Spleen (tissue), 13 donors: ENCODE measurements at places on chromosomes 7 and 10. TPM values are rescaled to one million over a fixed set of nuclear protein-coding genes. Genes with fewer than 3 reads are reported as not detected.
A peak's percentile ranks its signal among the peaks of the same experiment; 100 is the strongest.

Gene WIPF3
- total RNA-seq: 0.17 TPM

DNA sequence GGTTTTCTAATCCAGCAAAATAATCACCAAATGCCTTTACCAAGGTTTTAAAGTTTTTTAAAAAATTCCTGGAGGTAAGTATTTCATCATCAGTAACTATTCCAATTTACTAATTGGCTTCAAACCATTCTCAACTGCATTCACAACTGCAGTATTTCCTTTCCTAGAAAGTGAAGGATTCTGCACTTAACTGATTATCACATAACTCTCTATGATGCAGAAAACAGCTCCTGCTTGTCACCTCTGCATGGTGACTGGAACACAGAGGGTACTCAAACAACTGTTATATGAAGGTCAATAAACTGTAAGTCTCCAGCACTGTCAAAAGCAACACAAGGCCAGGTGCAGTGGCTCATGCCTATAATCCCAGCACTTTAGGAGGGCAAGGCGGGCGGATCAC, 42.6 kb downstream of the SRPK2 start:
- no peak overlapping the region for H3K27ac ChIP-seq
- no peak overlapping the region for H3K4me3 ChIP-seq
- DNase-seq: no peak
- H3K36me3 ChIP-seq: no peaks in the 10 kb centered on the region
- no peaks in the 10 kb centered on the region for H3K27me3 ChIP-seq
- peaks cover 22% of the 10 kb centered on the region for H3K4me1 ChIP-seq

DNA sequence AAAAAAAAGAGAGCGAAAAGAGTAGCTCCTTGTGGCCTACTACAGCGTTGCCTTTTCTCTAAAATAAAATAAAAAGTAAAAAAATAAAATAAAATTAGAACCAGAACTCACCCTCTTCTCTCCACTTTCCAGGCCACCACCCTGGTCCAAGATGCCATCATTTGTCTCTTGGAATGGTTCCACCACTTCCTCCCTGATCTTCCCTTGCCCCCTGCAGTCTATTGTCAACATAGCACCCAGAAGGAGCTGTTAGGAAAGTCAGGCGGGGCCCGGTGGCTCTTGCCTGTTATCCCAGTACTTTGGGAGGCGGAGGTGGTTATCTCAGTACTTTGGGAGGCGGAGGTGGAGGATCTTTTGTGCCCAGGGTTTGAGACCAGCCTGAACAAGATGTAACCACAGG, 7.6 kb upstream of the GRID2IP start:
- no peaks in the 10 kb centered on the region for H3K36me3 ChIP-seq
- no peak for DNase-seq
- H3K4me3 ChIP-seq: no peak overlapping the region
- no peak overlapping the region for H3K27ac ChIP-seq

DNA sequence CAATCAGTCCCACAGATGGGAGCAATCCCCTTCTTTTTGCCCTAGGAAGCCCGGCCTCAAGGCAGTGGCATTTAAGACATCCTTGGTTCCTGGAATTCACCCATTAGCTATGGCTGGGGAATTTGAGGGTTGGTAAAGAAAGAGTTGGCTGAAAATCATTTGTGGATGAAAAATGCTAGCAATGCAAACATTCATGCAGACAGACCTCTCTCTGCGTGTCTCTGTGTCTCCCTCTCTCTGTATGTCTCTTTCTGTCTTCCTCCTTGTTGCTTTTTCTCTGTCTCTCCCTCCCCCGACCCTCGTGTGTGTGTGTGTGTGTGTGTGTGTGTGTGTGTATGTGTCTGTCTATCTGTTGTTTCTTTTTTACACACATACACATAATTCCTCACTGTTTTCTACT, 19.4 kb downstream of the LDB3 start:
- peaks cover 21% of the 10 kb centered on the region for H3K4me1 ChIP-seq
- H3K4me3 ChIP-seq: no peak overlapping the region
- DNase-seq: no peak
- H3K27ac ChIP-seq: no peak overlapping the region

- peak overlapping the region; percentile 35 for H3K4me3 ChIP-seq
- peaks cover 17% of the 10 kb centered on the region for H3K4me1 ChIP-seq
- H3K27me3 ChIP-seq: peaks cover 5% of the 10 kb centered on the region
- peak overlapping the region; percentile 72 for H3K27ac ChIP-seq
- H3K36me3 ChIP-seq: no peaks in the 10 kb centered on the region
These were observed 62.9 kb upstream of the MKRN1 start for GRCh38 chr7:140542228-140542603.

Gene FAM20C
- total RNA-seq: 14.9 TPM

DNA sequence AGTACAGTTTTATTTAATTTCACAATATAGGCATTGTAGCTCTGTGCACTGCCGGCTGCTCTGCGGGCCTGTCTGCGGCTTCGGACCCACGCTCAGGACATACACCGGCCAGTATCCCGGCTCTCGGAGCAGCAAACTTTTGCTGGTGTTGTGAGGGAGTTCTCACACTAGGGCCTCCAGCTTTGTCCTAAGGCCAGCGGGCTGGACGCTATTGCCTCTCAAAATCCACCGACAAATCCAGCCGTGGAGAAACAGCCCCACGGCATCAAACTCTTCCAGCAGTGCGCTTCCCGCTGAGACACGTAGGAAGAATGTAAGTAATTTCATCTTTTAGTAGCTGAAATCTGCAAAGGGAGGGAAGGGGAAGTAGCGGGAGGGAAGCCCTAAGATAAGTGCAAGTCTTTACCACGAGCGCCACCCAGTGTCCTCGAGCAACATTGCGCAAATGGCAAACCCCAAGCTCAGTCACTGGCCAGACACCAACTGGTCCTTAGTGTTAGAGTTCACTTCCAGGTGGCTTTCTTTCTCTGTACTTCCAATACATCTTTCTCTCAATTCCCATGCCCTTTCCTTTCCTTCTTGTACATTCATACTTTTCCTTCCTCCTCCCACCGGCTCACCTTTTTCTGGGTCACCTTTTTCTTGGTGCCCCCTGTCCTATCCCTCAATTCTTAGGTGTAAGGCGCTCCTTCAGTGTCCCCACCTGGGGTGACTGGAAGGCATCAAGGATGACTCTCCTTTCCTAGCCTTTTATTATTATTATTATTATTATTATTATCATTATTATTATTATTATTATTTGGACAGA, 3.0 kb upstream of the DLX5 start:
- DNase-seq: peak; percentile 86
- H3K36me3 ChIP-seq: no peaks in the 10 kb centered on the region
- peak overlapping the region; percentile 32 for H3K4me3 ChIP-seq
- H3K4me1 ChIP-seq: peaks cover 15% of the 10 kb centered on the region
- H3K27me3 ChIP-seq: peaks cover 69% of the 10 kb centered on the region
- H3K27ac ChIP-seq: no peak overlapping the region

DNA sequence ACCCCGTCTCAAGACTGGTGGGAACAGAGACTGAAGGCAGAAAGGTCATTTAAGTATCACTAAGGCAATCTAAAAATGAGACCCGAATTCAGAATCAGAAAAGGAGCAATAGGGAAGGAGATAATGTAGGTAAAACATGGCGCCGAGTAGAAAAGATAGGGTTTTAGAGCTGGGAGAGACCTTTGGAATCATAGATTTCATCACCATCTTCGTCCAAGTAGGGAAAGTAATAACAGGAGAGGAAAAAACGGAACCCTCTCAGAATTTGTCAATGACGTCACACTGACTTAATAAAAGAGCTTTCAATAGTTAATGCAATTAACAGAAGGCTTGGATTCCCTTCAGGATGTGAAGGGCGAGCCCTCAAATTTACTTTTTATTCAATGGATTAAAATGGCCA, 1.0 kb upstream of the UBN2 start:
- no peak for DNase-seq
- H3K27me3 ChIP-seq: no peaks in the 10 kb centered on the region
- no peaks in the 10 kb centered on the region for H3K36me3 ChIP-seq
- H3K27ac ChIP-seq: peak overlapping the region; percentile 81
- H3K4me1 ChIP-seq: peaks cover 36% of the 10 kb centered on the region

GRCh38 chr10:54094321-54094720, 706.7 kb downstream of the PCDH15 start:
- no peaks in the 10 kb centered on the region for H3K27me3 ChIP-seq
- DNase-seq: no peak
- H3K27ac ChIP-seq: no peak overlapping the region
- no peak overlapping the region for H3K4me3 ChIP-seq
- H3K36me3 ChIP-seq: no peaks in the 10 kb centered on the region

DNA sequence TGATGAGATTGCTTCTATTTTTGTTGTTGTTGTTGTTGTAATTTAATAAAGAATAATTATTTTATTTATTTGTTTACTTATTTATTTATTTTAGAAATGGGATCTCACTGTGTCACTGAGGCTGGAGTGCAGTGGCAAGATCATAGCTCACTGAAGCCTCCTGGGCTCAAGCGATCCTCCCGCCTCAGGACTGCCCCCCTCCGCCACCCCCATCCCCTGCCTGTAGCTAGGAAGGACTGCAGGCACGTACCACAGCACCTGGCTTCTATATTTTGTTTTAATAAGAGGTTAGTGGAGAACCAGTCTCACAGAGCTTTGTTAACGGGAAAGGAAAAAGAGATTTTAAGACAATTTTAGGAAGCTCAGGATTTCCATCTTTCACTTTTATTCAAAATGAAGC, 19.5 kb upstream of the SMC3 start:
- no peaks in the 10 kb centered on the region for H3K36me3 ChIP-seq
- H3K27ac ChIP-seq: no peak overlapping the region
- H3K4me3 ChIP-seq: no peak overlapping the region
- H3K4me1 ChIP-seq: peaks cover 34% of the 10 kb centered on the region

Gene TSPAN12
- 55.8 TPM for total RNA-seq

GRCh38 chr7:2736411-2736914, 48.5 kb downstream of the AMZ1 start:
- no peak overlapping the region for H3K27ac ChIP-seq
- no peaks in the 10 kb centered on the region for H3K27me3 ChIP-seq
- no peak overlapping the region for H3K4me3 ChIP-seq
- peaks cover under 1% of the 10 kb centered on the region for H3K36me3 ChIP-seq

- no peaks in the 10 kb centered on the region for H3K27me3 ChIP-seq
- H3K4me3 ChIP-seq: no peak overlapping the region
These were observed 258.4 kb downstream of the EXOC4 start for GRCh38 chr7:133511252-133511651.

Gene PDGFA
- 39.9 TPM for total RNA-seq

GRCh38 chr7:2299131-2299829, 15.0 kb downstream of the SNX8 start:
- H3K36me3 ChIP-seq: no peaks in the 10 kb centered on the region
- peak overlapping the region; percentile 80 for H3K27ac ChIP-seq
- no peak for DNase-seq
- peaks cover 80% of the 10 kb centered on the region for H3K4me1 ChIP-seq
- H3K4me3 ChIP-seq: no peak overlapping the region

DNA sequence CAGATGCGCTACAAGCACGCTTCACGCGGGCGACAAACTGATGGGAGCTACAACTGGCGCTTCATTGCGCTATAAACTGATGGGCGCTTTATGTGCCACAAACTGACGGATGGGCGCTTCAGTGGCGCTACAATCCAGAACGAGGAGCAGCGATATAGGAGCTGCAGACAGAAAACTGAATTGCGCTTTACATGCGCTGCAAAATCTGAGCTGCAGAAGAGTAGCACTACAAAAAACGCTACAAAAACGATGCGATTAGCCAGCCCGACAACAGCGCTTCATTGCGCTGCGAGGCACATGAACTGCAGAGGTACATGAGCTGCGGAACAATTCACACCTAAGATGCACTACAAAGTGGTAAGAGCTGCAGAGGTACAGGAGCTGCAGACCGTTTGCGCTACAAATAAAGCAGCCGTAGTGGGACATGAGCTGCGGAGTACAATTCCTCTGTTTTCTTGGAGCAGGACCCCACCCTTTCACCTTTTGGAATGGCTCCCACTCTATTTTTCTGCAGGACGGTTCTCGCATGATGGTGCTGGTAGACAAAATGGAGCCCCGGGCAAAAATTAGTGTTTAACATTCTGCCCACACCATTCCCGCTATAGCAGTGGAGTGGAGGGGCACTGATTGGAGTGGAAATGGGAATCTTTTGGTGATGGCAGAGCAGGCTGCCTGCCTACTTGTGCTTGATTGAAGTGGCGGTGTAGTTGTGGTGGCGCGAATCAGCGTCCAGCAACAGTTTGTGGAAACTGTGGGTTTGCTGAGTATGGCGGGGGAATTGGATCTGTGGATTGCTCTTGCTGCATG, 1.2 kb upstream of the SGCE start:
- H3K27ac ChIP-seq: peak overlapping the region; percentile 76
- peak; percentile 75 for DNase-seq
- H3K27me3 ChIP-seq: peaks cover 7% of the 10 kb centered on the region
- H3K4me3 ChIP-seq: peak overlapping the region; percentile 42
- H3K36me3 ChIP-seq: no peaks in the 10 kb centered on the region

GRCh38 chr7:91397096-91397495, 132.9 kb downstream of the FZD1 start:
- H3K4me3 ChIP-seq: no peak overlapping the region
- H3K36me3 ChIP-seq: no peaks in the 10 kb centered on the region
- H3K27ac ChIP-seq: no peak overlapping the region
- no peak for DNase-seq

DNA sequence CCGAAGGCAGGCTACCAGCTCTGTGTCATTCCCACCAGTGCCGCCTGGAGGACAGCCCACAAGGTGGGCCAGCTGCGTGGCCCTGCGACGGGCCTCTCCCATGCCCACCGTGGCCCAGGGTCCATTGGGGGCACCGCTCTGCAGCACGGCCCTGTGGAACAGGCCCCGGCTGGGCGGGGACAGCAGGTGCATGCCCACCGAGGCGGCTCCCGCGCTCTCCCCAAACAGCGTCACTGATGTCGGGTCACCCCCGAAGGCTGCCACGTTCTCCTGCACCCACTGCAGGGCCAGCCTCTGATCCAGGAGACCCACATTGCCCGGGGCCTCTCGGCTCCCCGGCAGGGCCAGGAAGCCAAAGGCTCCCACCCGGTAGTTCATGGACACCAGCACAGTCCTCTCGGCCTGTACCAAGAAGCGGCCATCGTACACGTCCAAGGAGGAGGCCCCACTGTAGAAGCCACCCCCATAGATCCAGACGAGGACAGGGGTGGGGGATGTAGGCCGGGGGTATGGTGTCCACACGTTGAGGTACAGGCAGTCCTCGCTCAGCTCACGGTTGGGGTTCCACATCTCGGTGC, 2.3 kb downstream of the ACHE start:
- DNase-seq: peak; percentile 76
- H3K27me3 ChIP-seq: peaks cover 3% of the 10 kb centered on the region
- no peak overlapping the region for H3K4me3 ChIP-seq
- peaks cover 27% of the 10 kb centered on the region for H3K4me1 ChIP-seq

GRCh38 chr7:154789404-154789803, 213.5 kb downstream of the PAXIP1 start:
- H3K36me3 ChIP-seq: no peaks in the 10 kb centered on the region
- H3K27me3 ChIP-seq: peaks cover 17% of the 10 kb centered on the region
- H3K4me3 ChIP-seq: no peak overlapping the region
- H3K4me1 ChIP-seq: no peaks in the 10 kb centered on the region
- DNase-seq: no peak
- H3K27ac ChIP-seq: no peak overlapping the region

Gene NXPH1
- not detected for total RNA-seq

Gene LRRN3
- not detected for total RNA-seq

- no peak for DNase-seq
- H3K4me1 ChIP-seq: no peaks in the 10 kb centered on the region
- H3K36me3 ChIP-seq: no peaks in the 10 kb centered on the region
These were observed 376.2 kb upstream of the MGMT start for GRCh38 chr10:129090618-129091366.
